Fibroblast of skin of left biceps (primary cell): ENCODE measurements at places on chromosomes 2 and 18.

GRCh38 chr18:9449600-9450414 lies 25.5 kb upstream of the RALBP1 start:
- DNase-seq: no peak

GRCh38 chr18:52325997-52326396 lies 14.0 kb upstream of the DCC start:
- DNase-seq: no peak

GRCh38 chr2:235716875-235717496 lies 223.1 kb downstream of the AGAP1 start:
- DNase-seq: no peak

GRCh38 chr2:46874236-46874929 lies 41.2 kb downstream of the MCFD2 start:
- no peak for DNase-seq

DNA sequence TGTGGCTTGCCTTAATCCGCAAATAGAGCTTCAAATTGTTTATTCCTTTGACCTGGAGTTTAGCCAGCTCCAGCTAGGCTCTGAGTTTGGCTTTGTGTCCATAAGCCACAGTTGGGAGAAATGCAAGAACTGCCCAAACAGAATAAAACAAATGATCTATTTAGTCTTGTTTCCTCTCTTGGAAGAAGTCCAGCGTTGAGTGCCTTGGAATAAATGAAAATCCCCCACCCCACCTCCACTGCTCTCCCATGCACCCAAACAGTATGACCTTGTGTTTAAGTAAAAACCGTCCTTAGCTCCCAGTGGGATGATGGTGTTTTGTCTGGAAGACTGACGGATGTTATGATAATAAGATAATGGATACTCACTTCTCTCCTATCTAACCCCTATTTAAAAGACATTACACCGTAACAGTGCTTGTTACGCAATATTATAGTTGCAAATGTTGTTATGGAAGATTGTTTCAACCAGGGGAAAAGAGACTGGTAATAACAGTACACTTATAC lies 3.2 kb upstream of the SERPINE2 start:
- no peak for DNase-seq

DNA sequence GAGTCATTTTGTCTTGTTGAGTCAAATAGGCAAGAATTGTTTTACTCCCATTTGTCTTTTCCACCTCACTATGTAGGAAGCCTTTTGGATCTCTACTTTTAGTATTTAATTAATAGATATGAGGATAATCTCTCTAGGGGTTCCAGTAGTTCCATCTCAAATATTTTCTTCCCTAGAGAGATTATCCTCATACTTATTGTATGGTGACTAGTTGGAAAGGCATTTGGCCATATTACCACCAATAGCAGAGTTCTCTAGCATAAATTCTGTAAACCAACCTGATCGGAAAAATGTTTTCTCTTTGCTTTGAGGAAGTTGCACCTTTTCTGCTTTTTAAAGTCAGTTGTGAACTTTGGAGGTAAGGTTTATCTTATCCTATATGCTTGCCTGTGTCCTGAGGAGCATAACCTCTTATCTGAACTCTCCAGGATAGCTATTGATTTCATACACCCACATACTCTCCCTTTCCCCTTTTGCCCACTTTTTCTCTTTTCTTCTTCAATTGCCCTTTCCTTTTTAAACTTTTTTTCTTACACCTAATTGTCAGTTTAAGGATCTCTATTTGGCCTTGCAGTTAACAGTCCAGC lies 100.8 kb downstream of the GALNT1 start:
- DNase-seq: no peak

GRCh38 chr2:239216614-239217273 lies 184.1 kb downstream of the HDAC4 start:
- no peak for DNase-seq

DNA sequence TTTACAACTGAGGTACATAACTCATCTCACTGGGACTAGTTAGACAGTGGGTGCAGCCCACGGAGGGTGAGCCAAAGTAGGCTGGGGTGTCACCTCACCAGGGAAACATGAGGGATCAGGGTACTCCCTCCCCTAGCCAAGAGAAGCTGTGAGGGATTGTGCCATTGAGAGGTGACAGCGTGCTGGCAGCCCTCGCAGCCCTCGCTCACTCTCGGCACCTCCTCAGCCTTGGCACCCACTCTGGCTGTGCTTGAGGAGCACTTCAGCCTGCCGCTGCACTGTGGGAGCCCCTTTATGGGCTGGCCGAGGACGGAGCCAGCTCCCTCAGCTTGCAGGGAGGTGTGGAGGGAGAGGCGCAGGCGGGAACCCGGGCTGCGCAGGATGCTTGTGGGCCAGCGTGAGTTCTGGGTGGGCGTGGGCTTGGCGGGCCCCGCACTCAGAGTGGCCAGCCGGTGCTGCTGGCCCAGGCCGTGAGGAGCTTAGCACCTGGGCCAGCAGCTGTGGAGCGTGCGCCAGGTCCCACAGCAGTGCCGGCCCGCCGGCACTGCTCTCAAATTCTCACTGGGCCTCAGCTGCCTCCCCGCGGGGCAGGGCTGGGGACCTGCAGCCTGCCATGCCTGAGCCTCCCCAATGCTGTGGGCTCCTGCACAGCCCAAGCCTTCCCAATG lies 44.5 kb upstream of the FAM110C start:
- no peak for DNase-seq

DNA sequence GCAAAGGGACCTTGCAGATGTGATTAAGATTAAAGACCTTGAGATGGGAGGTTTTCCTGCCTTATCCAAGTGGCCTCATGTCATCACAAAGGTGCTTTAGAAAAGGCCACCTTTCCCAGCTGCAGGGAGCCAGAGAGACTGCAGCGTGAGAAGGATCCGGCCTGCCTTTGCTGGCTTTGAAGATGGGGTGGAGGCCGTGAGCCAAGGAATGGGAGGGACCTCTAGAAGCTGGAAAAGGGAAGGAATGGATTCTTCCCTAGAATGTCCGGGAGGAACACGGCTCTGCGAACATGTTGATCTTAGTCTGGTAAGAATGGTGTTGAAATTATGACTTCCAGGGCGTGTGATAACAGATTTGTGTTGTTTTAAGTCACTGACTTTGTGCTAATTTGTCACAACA lies 39.9 kb upstream of the CREG2 start:
- no peak for DNase-seq

- no peak for DNase-seq
These were observed 207.6 kb downstream of the PLCL1 start for GRCh38 chr2:198012025-198012424.

DNA sequence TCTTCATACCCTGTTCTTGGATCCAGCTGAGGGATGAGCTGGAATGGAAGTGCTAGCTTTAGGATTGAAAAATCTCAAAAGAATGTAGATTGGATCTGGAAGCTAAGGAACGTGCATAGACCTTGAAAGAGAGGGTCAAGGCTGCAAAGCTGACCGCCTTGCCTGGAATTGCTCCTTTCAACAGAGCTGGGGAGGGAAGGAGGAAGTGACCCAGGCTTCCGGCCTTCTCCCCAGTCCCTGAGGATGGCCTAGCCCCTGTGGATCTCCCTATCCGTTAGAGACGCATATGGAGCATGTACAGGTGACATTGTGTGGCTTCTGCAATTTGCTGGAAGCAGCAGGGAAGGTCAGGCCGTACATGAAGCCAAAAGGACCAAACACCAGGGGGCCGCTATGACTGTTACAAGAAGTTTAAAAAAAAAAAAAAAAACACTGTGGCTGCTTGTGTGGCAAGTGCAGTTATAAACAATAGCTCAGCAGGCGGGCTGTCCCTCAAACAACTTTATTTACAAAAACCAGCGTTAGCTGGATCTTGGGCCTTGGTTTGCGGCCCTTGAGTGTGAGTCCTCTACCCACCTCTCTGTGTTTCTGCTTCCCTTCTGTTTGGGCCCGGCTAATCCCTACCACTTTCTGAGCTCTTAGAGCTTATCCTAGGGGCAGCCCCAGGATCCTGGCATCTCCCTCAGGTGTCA lies 227.6 kb downstream of the SEPTIN10 start:
- no peak for DNase-seq

- peak; percentile 3 for DNase-seq
These were observed 25.4 kb downstream of the WDR75 start for GRCh38 chr2:189466656-189467055.

GRCh38 chr18:61859113-61859512 lies 33.7 kb downstream of the RNF152 start:
- no peak for DNase-seq

GRCh38 chr2:9206991-9207640 lies 504 bp downstream of the ASAP2 start:
- DNase-seq: no peak

GRCh38 chr2:10457846-10458598 lies 9.9 kb upstream of the ODC1 start:
- no peak for DNase-seq

DNA sequence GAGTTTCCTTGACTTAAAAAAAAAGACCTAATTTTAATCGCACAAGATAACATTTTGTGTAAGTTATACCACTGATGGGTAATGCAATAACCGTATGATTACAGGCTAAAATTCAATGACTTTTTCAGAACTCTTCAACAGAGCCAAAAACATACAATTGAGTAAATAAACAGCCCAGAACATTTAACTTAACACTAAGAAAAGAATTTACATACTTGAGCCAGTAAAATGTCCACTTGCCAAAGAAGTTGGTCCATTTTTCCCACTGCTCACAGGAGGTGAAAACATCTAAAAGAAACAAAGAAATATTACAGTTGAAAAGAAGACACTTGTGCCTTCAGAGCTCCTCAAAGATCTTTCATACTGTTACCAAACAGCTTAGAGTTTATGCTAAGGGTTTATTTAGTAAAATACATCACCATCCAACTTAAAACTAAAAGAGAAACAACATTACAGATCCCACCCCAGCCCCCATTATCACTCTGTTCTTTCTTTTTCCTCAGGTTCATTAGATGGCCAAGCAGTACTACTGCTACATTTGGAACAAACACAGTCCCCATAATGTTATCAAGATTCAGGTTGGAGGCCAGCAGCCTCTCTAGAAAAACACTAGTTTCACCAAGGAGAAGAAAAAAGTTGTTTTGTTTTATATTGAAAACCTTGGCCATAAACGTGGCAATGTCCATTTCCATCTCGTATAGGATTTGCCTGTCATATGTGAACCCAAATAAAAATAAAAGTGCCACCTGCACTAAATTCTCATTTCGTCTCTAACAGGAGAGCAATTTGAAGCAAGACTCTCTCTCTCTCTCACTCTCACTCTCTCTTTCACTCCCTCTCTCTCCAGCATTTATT lies 2.7 kb downstream of the TCF4 start:
- no peak for DNase-seq

- DNase-seq: no peak
These were observed 3.7 kb downstream of the BCL2 start for GRCh38 chr18:63315876-63316275.
